ENCODE measurements at places on chromosomes 2 and 18.

DNA sequence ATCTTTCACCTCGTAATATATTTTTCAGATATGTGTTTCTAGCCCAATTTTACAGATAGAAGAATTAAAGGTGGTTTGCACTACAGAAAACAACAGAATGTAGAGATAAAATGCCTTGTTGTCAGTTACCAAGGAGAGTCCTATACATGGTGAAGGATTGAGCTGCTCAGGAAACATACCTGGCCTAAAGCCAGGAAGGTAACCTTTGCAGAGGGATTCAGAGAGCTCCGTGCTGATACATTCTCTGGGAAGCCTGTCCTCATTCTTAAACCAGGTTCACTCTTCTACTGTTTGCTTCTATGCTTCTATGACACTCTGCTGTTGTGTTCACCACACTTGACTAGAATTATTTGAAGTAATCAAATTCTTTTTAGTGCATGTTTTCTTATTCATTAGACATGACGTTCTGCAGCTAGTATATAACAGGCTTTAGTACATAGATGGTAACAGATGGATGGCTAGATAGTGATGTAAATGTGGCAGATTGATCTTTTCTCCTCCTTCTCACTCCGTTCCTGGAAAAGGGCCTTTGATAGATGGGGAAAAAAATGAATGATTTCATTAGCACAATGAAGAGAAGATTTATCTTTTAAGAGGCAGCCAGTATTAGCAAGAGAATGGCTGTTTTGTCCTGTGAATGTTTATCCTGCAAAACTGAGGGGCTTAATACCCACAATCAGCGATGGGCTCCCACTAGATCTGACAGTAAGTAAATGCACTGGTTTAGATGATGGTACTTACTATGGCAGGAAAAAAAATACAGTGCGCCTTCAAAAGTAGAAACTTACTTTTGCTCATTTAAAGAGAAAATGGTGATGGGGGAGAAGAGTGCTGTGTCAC lies 589.6 kb upstream of the FAM98A start:
- DNase-seq, result no peak

GRCh38 chr18:68696937-68697336 lies 18.0 kb downstream of the TMX3 start:
- no peak for DNase-seq

DNA sequence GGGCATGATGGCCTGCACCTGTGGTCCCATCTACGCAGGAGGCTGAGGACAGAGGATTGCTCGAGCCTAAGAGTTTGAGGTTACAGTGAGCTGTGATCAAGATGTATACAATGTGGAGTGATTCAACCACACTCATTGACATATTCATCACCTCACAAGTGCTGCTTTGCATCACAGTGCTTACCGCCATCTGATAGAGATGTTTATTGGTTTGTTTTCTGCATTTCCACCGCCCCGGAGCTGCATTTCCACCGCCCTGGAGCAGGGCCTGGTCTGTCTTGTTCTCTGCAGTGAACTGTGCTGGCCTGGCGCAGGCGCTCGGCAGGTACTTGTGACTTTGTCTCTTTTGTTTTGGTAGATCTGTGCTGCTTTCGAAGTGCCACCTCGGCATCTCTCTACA lies 96.0 kb downstream of the SMAD7 start:
- no peak for DNase-seq

GRCh38 chr2:235453605-235454151 lies 40.2 kb upstream of the AGAP1 start:
- DNase-seq, result no peak

DNA sequence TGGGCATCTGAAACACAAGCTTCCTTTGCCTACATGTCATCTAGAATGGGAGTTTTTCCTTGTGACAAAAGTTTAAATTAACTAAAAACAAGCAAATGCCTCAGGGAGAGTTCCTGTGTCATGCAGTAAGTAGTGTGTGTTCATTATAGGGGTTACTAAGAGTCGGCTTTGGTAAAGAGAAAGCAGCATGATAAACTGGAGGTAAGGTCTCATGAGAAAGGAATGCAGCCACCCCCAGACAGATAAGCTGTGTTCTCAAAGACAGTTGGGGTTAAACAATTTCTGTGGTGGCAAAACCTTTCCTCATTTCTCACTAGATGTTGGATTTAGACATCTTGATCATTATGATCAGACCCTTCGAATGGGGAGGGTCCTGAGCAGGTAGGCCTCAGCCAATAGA lies 129.7 kb downstream of the MAP4K4 start:
- DNase-seq, result no peak

DNA sequence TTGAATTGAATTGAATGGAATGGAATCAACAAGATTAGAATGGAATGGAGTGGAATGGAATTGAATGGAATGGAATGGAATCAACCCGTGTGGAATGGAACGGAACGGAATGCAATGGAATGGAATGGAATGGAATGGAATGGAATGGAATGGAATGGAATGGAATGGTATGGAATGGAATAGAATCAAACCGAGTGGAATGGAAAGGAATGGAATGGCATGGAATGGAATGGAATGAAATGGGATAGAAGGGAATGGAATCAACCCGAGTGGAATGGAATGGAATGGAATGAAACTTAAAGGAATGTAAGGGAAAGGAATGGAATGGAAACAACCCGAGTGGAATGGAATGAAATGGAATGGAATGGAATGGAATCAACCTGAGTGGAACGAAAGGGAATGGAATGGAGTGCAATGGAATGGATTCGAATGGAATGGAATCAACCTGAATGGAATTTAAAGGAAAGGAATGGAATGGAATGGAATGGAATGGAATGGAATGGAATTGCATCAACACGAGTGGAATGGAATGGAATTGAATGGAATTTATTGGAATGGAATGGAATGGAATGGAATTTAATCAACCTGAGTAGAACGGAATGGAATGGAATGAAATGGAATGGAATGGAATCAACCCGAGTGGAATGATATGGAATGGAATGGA lies 1146.6 kb downstream of the RPIA start:
- no peak for DNase-seq

GRCh38 chr2:113263546-113263945 lies 15.2 kb downstream of the PAX8 start:
- DNase-seq, result no peak

DNA sequence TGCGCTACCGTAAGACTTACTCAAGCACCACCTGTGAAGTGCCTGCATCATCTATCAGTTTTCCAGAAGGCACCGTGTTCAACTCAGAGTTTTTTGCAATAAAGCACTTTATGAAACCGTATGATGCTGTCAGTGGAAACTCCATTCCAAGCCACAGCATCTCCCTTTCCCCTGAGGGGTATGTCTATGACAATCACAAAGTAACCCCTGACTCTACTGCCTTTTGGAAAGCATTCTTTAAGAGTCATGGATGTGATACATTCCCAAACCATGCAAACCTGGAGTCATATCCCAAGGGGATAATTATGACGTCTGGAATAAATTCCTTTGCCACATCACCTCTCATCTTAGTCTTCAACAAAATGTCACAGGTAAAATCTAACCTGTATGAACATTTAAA lies 39.2 kb downstream of the UNC50 start:
- no peak for DNase-seq

DNA sequence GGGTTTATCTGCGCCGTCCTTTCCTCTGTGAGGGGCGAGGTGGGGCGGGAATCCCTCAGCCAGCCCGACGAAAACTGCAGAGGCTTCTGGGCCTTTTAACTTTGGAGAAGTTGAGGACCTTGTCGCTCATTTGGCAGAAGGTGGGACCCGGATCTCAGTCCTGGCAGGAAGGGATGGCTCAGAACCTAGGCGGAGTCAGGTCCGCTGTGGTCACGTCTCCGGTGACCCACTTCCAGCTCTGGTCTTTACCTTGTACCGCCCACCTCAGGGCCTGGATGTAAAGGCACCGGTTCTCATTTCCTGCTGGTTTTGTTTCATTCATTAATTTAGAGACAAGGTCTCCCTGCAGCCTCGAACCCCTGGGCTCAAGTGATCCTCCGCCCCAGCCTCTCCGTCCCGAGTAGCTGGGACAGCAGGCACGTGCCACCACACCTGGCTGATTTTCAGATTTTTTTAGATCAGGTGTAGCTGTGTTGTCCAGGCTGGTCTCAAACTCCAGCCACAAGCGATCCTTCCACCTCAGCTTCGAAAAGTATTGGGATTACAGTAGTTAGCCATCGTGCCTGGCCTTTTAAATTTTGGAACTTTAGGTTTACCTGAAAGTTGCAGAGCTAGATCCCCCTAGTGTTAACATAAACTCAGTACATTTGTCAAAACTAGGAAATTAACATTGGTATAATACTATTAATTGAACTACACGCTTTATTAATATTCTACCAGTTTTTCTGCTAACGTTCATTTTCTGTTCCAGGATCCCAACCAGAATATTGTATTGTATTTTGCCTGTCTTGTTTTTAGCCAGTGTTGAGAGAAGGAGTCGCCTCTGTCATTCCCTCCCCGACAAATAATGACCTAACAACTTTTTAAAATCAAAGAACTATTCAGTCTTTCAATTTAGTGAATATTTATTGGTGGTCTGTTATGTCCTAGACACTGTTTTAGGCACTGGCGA lies 852 bp downstream of the POLI start:
- DNase-seq, result peak; percentile 74

DNA sequence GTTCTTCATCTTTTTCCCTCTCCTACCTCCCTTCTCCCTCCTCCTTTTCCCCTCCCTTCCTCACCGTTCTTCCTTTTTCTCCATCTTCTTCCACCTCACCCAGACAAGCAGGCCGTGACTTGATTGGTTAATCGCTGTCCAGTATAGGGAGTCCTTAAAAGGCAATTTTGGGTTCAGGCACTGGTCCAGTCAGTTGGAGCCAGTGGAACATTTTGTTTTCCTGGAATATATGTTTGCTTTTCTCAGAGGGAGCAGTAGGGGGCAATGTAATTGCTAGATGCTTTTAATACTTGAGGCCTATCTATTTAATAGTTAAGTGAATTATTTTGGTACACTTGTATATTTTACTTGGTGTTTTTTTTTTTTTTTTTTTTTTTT lies 15.0 kb downstream of the ELAC1 start:
- no peak for DNase-seq

DNA sequence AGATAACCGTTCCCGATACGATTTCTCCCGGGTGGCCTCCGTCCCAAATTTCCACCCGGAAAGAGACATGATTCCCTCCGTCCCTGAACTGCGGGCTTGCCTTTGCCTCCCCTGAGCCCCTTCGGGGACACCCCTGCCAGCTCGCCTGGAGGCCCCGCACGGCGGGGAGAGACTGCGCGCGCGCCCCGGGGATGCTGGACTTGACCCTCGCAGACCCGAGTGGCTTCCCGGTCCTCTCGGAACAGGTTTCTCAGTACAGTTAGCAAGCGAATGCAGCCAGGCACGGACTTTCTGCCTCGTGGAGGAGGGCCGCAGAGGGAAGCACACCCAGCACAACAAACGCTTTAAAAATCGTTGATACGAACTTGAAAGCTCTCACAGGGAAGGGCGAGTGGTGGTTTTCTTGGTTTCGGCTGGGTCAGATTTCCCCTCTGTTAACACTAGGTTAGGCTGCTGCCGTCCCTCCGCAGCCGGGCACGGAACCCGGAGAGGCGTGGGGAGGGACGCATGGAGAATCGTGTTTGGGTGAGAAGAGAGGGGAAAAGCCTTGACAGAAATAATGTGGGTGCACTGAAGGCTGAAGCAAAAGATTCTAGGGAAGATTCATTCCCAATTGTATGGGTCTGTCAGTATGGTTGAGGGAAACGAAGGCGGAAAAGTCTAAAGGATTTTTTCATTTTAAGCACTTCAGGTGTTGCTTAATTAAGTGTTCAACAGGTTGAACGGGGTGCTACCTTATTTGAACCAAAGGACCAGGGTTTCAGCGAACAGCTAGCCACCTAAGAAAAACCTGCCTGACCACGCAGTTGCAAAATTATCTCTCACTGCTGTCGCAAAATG lies 916 bp downstream of the TNFRSF11A start:
- peak; percentile 44 for DNase-seq

Measured in activated CD4-positive, alpha-beta T cell treated with anti-CD3 and anti-CD28 coated beads for 48 hours (primary cell).